ENCODE measurements at places on chromosomes 13 and 19.

DNA sequence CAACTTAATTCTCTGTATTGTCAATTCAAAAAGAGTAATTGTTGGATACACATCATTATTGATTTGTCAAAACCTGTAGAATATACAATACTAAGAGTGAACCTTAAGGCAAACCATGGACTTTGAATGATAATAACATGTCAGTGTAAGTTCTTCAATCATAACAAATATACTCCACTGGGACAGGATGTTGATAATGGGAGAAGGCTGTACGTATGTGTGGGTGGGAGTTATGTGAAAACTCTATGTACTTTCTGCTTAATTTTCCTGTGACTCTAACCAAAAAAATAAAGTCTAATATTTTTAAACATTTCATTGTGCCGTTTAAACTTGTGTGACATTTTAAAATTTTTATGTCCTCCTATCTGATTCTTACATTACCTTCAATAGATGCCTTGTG is 526.7 kb downstream of the SUCLA2 start:
- DNase-seq = no peak

GRCh38 chr13:99553033-99553432 is 51.8 kb downstream of the TM9SF2 start:
- DNase-seq = no peak

GRCh38 chr13:79530270-79530669 is 49.3 kb downstream of the NDFIP2 start:
- DNase-seq = no peak

GRCh38 chr19:44645407-44646048 is 1.8 kb downstream of the PVR start:
- DNase-seq = no peak

GRCh38 chr19:53881482-53882390 is at the start of gene PRKCG:
TSS of gene PRKCG (plus strand) at chr19:53882197. CDS start at chr19:53882495, 298 bp downstream.
- DNase-seq = peak; percentile 29

GRCh38 chr19:3366753-3367627 is 607 bp downstream of the NFIC start:
- DNase-seq = no peak

DNA sequence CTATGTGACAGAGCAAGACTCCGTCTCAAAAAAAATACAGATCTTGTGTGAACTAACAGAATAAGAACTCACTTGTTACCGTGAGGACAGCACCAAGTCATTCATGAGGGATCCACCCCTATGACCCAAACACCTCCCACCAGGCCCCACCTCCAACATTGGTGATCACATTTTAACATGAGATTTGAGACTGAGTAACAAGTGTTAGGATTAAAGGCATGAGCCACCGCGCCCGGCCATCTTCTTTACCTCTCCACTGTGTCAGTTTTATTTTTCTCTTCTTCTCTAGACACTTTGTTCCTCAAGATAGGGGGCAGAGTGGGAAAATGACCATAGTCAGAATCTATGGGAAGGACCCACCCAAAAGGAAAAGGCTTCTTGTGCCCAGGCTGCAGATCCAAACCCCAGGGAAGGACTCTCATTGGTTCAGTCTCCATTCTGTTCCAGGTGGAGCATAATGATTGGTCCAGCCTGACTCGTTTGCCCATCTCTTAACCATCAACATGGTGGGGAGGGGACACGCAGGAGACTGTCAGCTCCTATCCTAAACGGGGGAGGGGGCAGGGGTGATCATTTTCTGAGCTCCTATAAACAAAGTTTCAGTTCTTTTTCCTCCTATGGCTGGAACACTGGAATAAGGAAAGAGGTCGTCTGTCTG is 1.3 kb upstream of the CALM3 start:
- DNase-seq = no peak

GRCh38 chr19:29501816-29502580 is 23.8 kb upstream of the VSTM2B start:
- no peak for DNase-seq

DNA sequence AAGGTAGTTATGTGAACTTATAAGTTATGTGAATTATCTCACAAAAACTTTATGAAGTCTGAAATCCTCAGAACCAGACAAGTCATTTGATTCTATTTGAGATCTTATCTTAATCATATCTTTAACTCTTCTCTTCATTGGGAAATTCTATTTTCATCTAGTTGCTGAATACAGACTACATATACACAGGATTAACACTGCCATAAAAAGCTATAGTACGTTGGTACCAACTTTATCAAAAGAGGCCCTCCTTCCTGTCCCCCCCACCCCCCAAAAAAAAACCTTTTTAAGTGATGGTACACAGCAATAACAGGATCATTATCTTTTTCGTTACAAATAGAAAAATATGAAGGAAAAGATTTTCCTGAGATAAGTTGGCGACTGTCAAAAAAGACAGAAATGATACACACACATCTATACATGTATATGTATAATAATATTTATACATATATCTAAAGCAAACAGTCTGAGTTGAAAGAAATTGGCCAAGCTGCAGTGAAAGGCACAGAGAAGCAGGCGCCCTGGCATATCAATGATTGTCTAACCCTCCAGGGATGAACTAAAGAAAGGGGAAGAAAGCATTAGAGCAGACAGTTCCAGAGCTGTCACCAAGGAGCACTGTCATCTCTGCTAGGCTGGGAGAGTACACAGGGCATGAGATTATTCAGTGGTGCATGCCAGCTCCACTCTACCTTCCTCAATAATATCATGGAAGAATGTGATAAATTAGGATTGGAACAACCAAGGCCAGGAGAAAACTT is 116.7 kb downstream of the KLF12 start:
- no peak for DNase-seq

GRCh38 chr13:21549633-21550032 is 54.3 kb downstream of the MICU2 start:
- no peak for DNase-seq

GRCh38 chr13:102495663-102496062 is 93.8 kb upstream of the FGF14 start:
- no peak for DNase-seq

GRCh38 chr13:45833663-45834375 is 17.7 kb downstream of the SIAH3 start:
- no peak for DNase-seq

GRCh38 chr19:812049-812746 is 9.6 kb downstream of the PLPPR3 start:
- no peak for DNase-seq

GRCh38 chr13:75393839-75394520 is 88.0 kb downstream of the TBC1D4 start:
- no peak for DNase-seq

- DNase-seq = no peak
These were observed 263.0 kb downstream of the KLF12 start for GRCh38 chr13:73870970-73871935.

- DNase-seq = no peak
These were observed 170.5 kb downstream of the MZT1 start for GRCh38 chr13:72556945-72557344.

GRCh38 chr19:5002143-5002542 is 33.2 kb downstream of the KDM4B start:
- DNase-seq = no peak

DNA sequence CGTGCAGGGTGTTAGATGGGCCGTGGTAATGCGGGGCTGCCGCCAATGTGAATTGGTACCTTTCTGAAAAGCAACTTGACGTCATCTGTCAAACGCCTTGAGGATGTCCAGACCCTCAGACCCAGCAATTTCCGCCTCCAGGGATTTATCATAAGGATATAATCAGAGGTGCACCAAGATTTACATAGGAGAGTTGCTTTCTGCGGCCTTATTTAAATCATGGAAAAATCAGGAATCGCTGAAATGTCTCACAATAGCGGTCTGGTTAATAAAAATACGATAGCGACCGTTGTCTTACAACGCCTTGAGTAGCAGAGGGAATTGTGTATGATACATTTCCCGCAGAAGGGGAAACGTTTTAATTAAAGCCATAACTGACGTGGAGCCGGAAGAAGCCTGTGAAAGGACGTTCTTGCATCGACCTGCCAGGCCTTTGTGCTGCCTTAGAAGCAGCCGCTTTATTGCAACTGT is 32.3 kb upstream of the NDUFS7 start:
- no peak for DNase-seq

- no peak for DNase-seq
These were observed 20.1 kb upstream of the SLC39A3 start for GRCh38 chr19:2759965-2760364.

DNA sequence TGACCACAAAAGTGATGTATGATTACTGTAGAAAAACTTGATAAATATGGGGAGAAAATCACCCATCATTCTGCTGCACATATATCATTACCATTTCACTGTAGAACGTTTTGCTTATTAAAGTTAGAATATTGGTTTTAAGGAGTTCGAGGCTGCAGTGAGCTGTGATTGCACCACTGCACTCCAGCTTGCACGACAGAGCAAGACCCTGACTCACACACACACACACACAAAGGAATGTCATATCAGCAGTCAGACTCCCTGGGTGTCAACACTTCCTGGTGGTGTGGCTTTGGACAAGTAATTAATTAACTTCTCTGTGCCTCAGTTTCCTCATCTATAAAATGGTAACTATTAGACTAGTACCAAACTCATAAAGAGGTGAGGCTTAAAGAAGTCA is 11.3 kb upstream of the PNMA8A start:
- DNase-seq = no peak

DNA sequence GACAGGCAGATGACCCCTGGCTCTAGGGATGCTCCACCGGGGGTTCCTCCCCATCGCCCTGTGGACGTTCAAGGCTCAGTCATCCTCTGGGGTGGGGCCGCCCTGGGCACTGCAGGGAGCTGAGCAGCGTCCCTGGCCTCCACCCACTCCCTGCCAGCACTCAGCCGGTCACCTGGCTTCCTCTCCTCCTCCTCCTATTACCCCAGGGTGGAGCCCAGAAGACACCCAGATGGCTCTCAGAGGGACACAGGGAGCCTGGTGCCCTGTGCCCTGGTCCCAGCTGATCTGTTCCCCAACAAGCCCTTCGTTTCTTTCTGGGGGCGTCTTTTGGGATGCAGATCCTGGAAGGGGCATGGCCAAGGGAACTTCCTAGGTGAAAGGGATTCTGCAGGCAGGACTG is 3.7 kb upstream of the MKNK2 start:
- DNase-seq = no peak

DNA sequence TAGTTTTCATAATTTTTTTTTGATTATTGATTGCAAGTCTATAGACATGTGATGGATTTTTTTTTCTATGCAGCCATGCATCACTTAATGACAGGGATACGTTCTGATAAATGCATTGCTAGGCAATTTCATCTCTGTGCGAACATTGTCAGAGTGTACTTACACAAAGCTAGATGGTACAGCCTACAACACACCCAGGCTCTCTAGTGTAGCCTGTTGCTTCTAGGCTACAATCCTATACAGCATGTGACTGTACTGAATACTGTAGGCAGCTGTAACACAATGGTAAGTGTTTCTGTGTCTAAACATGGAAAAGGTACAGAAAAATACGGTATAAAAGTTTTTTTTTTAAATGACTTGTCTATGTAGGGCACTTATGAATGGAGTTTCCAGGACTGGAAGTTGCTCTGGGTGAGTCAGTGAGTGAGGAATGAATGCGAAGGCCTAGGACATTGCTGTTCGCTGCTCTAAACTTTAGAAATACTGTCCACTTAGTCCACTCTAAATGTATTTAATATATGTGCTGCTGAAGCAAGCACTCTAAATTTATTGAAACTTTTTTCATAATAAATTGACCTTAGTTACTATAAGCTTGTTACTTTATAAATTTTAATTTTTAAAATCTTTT is 20.3 kb downstream of the SPATA13 start:
- no peak for DNase-seq

DNA sequence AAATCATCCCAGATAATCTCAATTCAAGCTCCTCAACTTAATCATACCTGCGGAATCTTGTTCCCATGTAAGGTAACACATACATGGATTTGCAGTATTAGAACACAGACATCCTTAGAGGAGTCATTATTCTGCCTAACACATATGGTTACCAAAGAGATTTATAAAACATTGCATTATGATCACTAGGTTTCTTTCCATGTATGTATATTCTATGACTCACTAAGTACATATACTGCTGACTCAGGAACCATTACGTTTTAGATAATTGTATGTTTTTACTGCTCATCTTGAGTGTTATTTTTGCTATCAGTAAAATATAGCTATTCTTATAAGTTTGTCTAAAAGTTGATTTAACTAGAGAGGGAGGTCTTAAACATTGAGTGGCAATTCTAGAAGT is 182.9 kb downstream of the SLITRK6 start:
- DNase-seq = no peak

GRCh38 chr19:39845584-39845932 is 621 bp downstream of the FBL start:
- no peak for DNase-seq

DNA sequence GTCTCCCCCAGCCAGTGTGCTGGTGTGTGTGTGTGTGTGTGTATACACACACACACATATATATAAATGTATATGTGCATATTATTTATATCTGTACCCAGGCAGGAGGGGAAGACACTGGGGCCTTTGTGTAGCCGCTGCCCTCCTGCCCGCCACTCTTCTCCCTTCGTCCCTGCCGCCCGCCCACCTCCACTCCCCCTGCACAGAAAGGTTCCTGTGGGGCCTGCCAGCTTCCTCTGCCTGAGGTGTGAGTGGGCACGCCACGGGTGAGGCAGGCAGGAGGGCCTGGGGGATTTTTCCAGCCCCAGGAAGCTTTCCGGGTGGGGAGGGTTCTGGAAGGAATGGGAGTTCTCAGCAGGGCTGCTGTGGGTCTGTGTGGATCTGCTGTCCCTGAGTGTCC is 6.9 kb downstream of the IRF2BP1 start:
- DNase-seq = no peak

DNA sequence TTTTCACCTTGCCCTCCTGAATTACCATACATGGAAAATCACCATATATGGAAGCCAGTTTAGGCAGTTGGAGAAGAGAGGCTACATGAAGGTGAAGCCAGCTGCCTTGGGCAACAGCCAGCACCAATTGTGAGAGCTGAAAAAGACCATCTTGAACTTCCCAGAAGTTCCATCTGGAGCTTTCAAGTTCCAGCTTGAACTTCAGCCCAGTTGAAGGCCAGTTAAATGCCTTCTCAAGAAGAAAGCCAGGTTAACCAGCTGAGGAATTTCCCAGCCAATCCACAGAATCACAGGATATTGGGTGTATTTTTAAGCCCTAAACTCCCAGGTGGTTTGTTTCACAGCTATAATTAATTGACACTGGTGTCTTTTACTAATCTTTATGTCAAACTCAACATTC is 713.6 kb upstream of the MIR17HG start:
- no peak for DNase-seq

- DNase-seq = no peak
These were observed 29.2 kb downstream of the ZNF146 start for GRCh38 chr19:36244066-36244465.

DNA sequence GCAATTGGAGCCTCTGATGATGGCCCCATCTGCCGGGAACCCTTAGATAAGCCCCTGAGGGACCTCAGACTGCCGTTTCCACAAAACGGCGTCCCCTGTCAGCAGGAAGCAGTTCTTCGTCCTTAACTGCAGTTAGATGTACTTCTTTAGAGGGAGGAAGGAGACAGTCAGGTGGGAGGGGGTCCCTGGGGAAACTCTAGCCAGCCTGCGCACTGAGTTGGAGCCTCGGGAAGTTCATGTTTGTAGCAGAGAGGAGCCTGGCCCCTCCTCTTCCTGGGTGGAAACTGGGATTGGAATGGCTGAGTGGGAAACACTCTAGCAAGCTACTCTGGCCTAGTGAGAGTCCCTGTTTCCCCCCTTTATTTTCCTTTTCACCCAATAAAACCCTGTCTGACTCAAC is 612.4 kb downstream of the PCDH9 start:
- DNase-seq = no peak

- no peak for DNase-seq
These were observed 47.7 kb upstream of the UQCRFS1 start for GRCh38 chr19:29260477-29261317.
